ENCODE measurements at places on chromosomes 6 and 20.

- DNase-seq, result no peak
Observed at GRCh38 chr6:140462453-140463311, 1088.2 kb upstream of the CITED2 start.

DNA sequence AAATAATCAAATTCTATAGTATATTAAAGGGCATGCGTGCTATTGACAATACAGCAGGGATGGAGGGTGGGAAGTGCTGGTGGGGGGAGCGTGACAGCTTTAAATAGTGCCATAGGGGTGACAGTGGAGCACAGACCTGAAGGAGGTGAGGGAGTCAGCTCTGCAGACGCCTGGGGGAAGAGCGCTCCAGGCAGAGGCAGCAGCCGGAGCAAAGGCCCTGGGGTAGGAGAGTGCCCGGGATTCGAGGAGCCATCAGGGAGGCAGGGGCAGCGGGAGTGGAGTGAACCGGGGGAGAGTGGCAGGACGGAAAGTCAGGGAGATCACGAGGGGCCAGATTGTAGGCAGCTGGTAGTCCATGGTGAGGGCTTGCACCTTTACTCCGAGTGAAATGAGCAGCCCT lies 78.4 kb upstream of the CCDC167 start:
- DNase-seq, result no peak

DNA sequence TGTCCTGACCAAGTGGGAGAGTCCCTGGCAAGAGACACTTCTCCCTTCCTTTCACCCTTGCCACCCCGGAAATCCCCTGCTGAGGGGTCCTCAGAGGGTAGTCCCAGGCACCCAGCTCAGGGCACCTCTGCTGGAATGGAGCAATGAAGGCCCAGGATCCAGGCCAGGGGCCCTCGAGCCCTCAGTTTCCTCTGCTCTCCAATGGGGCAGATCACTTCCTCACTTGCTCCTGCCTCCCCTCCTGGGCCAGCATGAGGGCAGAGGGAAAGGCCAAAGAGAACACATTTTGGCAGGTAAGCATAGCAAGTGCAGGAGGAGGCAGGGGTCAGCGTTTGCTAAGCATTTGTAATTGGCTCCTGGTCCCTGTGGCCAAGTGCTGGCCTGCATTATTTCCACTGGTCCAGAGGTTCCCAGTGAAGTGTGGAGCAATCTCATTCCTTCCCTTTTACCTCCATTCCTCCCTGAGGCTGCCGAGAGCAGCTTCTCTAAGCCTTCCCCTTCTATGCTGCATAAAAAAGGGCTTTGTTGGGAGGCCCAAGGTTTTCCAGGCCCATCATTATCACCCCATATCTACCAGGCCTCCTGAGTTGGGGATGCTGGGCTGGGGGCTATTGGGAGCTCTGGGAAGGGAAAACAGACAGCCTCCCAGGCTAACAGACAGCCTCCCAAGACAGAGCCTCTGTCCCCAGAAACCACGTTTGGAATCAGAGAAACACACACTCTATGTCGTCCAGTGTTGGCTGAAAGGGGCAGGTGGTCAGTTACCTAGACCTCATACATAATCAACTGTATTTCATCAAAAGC lies 28.8 kb upstream of the VEGFA start:
- DNase-seq, result no peak

GRCh38 chr6:170375661-170376060 lies 69.1 kb downstream of the FAM120B start:
- DNase-seq, result no peak

DNA sequence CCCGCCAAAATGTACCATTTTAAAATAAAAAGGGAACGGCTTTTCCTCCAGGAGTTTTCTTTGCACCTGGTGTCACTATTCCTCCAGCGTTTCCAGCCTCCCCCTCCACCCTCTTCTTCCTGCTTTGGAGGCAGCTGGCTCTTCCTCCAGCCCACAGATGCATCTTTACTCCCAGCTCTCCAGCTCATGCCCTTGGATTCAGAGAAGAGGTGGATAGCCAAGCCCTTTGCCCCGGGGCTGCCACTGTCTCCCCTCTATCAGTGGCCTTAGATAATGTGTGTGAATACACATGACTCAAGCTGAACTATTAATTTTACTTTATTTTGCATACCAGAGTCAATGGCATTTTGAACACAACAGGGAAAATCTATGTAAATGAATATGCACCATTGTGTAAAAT lies 15.3 kb upstream of the CDH4 start:
- DNase-seq, result no peak

- DNase-seq, result no peak
Observed at GRCh38 chr6:47817749-47818148, 35.9 kb downstream of the OPN5 start.

DNA sequence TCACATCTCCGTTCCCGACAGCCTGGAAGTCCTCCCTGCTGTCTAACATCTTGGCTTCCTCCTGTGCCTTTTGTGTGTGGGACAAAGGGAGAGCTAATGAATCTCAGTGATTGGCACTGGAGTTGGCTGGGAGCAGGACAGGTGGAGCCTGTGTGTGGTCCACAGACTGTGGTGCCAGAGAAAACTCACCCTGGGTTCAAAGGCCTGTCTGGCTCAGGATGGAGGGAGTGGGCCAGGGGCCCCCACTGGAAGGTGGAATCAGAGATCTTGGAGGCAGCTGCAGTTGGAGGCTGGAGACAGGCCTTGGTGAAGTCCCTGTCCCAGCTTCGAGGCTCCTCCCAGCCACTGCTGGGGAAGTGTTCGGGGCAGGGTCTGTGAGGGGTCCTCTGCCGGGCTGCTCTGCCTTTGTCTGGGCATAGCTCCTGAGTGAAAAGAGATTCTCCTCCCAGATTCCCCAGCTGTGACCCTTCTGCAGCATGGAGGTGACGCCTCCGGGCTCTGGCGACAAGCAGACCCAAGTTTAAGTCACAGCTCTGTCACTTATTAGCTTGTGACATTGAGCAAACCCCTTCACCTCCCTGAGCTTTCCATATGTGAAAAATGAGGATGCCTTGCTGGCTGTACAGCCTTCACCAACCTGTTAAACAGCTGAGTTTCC lies 13.9 kb upstream of the ITPR3 start:
- DNase-seq, result no peak

GRCh38 chr20:20085812-20086211 lies 33.5 kb downstream of the CFAP61 start:
- DNase-seq, result no peak

- DNase-seq, result no peak
Observed at GRCh38 chr20:35042268-35042667, 50.3 kb downstream of the TRPC4AP start.

- DNase-seq, result no peak
Observed at GRCh38 chr6:134667111-134667510, 282.8 kb downstream of the ALDH8A1 start.

GRCh38 chr6:165545806-165546205 lies 117.2 kb downstream of the PDE10A start:
- DNase-seq, result no peak

GRCh38 chr6:57469072-57469471 lies 151.6 kb downstream of the PRIM2 start:
- no peak for DNase-seq

DNA sequence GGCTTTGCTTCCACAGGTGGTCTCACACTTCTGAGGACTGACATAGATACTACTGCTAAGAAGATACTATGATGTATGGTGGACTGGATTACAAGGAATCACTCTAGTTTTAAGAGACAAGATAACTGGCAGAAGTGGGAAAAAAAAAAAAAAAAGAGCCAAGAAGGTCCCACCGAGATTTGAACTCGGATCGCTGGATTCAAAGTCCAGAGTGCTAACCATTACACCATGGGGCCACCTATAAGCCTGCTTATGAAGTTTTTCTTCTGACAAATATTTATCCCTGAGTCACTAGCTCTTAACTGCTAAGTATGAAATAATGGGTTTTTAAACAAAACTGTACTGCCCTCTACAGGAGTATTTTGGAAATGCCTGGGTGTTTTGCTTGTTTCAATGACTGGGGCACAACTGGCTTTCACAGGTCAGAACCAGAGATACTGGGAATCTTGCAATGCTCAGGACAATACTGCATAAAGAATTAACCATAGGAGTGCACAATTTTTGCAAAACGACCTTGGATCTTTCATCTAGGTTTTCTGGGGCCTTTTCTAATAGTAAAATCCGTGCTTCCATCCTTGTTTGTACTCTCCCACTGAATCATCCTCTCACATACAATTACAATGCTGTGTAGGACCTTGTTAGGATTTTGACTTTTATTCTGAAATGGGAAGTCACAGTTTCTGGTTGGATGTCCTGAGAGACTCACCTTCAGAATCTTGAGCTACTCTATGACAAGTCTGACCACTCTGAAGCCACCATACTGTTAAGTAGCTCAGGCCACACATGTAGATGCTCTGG lies 116.3 kb downstream of the OR2B2 start:
- DNase-seq, result peak; percentile 95

- no peak for DNase-seq
Observed at GRCh38 chr6:153538491-153538890, 407.4 kb upstream of the RGS17 start.

DNA sequence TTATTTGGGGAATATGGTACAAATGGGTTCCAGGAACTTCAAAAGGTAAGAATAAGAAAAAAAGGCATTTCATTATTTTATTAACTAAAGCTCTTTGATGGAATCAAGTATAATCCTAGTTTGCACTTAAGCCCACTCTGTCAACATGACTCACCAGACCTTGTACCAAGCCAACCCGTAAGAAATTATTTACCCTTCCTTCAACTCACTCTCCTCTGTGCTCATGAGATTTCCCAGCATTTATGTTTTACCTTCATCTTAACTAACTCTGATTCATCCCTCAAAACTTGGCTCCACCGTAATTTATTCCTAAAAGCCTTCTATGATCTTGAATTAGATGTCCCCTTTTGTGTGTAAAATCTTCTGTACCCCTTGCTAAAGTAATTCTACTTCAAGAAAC lies 308.7 kb downstream of the PKHD1 start:
- DNase-seq, result no peak

GRCh38 chr6:35091346-35092083 lies 49.6 kb downstream of the TCP11 start:
- DNase-seq, result no peak

DNA sequence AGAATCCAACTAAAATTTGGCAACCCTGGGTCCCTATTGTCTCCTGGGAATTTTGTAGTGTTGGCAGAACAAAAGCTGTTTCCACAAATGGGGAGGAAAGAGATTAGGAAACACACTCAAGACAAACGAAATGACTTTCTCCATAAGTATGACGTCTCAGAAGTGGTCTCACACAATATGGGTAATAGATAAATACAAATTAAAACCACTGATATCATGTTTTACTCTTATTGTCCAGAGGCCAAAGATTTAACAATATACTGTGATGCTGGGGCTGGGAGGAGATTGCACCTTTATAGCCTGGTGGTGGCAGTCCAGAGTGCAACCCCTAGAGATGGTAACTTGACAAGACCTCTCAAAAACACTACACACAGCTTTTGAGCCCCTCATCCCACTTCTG lies 18.6 kb downstream of the FKBP1A start:
- no peak for DNase-seq

- no peak for DNase-seq
Observed at GRCh38 chr20:59161721-59162120, 1.9 kb upstream of the ZNF831 start.

- no peak for DNase-seq
Observed at GRCh38 chr6:46437671-46438221, 53.5 kb downstream of the RCAN2 start.

GRCh38 chr6:129694036-129694435 lies 15.9 kb downstream of the ARHGAP18 start:
- no peak for DNase-seq

DNA sequence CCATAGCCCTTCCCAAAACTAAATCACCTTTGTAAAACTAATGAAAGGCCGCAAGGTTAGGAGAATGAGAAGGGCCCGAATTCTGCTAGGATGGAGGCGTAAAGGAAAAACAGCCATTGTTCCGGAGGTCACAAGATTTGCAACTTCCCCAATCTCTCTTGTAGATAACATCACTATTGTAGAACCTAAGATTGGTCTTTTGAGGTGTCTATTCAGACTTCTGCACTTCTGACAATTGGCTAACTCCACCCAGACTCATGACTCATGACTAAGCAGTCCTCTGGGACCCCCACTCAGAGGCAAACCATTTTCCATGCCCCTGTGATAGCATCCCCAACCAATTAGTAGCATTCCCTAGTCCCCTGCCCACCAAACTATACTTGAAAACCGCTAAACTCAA lies 210.5 kb upstream of the SHLD1 start:
- no peak for DNase-seq

DNA sequence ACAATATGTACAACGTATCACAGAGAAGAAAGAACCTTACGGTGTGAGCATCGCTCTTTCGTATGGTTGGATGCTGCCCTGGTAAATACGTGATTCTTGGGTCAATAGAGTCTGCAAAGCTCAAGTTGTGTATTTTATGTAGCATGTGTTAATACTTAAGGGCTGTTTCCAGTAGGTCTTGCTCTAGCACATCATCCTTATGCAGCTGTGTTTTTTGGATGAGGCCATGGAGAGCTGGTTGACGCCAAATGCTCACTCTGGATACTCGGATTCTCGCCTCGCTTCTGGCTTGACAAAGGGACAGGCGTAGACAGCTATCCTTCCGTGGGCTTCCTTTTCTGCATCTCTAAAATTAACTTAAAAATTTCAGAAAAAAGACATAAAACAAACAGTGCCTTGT lies 38.9 kb downstream of the SNRNP48 start:
- no peak for DNase-seq

GRCh38 chr6:141878686-141879085 lies 254.0 kb upstream of the GJE1 start:
- no peak for DNase-seq

DNA sequence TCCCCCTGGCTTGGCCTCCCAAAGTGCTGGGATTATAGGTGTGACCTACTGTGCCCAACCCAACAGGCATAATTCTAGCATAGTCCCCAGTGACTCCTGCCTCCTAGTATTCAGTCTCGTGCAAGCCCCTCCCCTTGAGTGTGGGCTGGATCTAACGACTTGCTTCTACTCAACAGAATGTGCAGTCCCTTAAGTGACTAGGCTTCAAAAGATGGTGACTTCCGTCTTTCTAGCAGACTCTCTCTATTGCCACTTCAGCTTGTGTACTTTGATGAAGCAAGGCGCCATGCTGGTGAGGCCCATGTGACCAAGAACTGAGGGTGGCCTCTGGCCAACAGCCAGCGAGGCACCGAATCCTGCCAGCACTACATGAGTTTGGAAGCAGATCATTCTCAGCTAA lies 109.6 kb upstream of the TRAF3IP2 start:
- DNase-seq, result no peak

DNA sequence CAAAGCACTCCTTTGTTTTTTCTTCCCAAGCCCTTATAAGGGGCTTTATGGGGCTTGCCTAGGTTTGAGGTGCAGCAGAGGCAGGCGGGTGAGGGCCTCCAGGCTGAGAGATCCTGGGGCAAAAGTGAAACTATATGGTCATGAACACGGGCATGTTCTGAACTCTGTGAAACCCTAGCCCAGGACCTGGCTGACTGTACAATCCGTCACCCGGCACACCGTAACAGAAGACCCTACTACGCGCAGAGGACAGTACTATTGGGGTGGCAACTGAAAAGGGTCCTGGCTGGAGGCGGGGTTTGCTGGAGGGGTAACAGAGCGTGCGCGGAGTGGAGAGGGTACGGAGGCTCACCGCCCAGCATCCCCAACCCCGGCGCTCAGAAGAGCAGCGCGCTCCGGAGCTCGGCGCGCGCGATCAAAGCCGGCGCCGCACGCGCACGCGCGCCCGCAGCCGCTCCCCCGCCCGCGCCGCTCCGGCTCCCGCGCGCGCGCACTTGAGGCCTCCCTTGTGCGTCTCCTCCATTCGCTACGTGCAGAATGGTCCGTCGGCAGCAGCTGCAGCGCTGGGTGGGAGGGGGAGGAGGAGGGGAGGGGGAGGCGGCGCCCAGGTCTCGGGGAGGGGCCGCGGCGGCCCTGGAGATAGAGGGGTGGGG lies 54.2 kb downstream of the MRPL14 start:
- peak; percentile 82 for DNase-seq

GRCh38 chr6:140276719-140277118 lies 902.3 kb upstream of the CITED2 start:
- DNase-seq, result no peak

GRCh38 chr20:24453869-24454268 lies 15.6 kb upstream of the SYNDIG1 start:
- no peak for DNase-seq
